ENCODE measurements at places on chromosomes 12 and 14.

DNA sequence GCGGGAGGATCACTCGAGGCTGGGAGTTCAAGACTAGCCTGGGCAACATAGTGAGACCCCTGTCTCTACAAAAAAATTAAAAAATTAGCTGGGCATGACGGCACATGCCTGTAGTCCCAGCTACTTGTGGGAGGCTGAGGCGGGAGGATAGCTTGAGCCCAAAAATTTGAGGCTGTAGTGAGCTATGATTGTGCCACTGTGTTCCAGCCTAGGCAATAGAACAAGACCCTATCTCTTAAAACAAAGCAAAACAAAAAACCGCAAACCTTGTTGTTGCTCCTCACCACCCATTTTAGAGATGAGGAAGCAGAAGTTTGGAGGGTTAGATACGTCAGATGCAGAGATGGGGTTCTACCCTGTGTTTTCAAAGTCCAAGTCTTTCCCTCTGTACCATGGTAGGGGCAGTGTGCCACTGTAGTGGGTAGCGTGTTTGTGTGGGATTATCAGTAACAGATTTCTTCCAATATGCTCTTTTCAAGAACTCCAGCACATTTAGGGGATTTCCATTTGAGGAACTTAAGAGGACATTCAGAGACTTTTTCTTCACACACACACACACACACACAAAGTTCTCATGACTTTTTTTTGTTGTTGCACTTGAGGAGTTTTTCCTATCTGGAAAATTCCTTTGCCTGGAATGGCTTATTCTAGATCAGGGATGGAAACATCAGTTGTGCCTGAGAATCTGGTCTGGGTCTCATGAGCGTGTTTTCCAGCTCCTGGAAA is 186.5 kb downstream of the CHST11 start:
- DNase-seq = no peak

DNA sequence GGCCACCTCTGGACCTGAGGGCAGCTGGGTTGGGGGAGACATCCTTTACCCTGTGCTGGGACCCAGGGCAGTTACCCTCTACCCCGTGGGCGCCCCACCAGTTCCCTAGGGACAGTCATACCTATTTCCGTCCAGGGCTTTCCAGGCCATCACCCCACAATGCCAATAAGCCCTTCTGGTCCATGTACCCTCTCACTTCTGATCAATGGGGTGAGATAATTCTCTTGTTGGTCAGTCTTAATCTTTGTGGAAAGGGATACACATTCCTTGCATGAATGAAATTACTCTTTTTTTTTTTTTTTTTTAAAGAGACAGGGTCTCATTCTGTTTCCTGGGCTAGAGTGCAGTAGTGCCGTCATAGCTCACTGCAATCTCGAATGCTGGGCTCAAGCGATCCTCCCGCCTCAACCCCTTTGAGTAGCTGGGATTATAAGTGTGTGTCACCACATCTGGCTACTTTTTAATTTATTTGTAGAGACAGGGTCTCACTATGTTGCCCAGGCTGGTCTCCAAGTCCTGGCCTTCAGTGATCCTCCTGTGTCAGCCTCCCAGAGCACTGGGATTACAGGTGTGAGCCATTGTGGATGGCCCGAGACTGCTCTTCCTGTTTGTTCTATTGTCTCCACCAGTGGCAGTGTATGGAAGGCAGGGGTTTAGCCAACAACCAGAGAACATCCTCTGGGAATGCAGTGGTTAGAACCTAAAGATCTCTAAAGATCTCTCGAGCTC is 46.3 kb upstream of the STON2 start:
- no peak for DNase-seq

DNA sequence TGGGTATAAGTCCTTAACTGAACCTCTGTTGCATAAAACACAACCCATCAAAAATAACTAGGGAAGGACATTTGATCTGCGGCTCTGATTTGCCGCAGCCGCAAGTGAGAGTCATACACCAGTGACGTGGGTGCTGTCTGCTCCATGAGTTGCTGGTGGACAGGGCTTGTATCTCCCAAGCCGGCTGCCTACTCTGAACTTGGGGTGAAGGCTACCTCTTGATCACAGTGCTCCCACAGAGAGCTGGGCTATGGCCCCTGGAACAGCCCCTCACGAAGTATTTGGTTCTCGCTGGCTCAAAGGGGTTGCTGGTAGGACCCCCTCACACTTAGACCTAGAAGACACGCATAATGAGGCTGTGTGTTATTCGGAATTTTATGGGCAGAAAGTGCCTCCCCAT is 118.8 kb downstream of the TMEM132C start:
- DNase-seq = no peak

GRCh38 chr12:79557690-79558315 is 133.0 kb downstream of the PAWR start:
- no peak for DNase-seq

DNA sequence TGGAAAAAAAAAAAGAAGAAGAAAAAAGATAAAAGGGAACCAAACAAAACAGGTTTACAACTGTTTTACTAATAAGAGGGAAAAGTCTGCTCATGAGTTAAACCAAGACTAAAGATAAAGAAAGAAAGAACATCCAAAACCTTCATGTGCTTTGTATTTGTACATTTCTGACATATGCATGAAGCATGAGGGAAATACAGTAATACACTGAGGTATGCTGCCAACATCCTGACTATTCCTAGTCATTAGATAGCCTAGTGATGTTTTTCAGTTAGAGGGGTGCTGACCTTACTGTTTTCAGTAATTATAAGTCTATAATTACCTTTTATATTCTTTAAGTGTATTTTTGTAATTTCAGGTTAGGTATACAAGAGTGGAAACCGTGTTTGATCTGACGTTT is 793.3 kb downstream of the DIO2 start:
- no peak for DNase-seq

GRCh38 chr12:4992871-4993270 is 50.8 kb upstream of the KCNA5 start:
- no peak for DNase-seq

DNA sequence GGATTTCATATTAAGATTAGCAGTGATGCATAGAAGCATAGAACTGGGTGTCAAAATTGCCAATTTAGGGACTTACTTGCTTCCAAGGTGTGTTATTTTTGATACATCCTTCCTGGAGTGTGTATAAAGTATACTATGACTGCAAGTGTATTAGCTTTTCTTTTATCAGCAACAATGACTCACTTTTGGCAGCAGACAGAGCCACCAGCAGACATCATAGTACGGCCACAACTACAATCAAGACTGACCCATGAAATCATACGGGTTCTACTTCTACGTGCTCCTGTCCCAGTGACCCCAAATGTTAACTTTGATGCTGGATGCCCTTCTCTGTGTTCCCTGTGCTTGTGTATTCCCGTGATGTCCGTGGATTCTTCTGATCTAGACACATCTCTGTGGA is 443.9 kb downstream of the TMEM132D start:
- DNase-seq = no peak

DNA sequence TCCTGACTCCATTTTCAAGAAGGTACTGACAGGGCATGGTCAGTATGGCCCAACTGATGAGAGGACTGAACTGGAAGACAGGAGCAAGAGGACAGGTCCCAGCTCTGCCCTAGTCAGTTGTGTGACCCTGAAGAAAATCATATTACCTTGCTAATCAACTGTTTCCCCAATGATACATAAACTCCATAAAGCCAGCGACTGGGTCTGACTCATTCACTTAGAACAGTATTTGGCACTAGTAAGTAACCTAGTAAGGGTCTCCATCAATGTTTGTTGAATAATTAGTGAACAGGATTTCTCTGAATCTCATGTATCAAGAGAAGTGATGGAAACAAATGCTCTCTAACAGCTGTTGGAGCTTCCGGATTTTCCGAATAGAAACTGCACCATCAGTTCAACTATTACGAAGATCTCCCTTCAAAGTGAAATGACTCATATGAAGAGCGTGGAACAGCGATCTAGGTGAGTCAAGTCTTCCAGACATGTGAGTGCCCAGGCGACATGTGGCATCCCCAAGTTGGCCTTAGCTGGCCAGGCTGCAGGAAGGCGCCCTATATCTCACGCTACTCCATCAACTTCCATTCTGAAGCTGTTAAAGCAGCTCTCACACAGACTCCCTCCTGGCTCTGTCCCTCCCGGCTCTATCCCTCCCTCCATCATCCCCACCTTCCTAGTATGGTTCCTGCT is 94.5 kb downstream of the TTC7B start:
- no peak for DNase-seq

DNA sequence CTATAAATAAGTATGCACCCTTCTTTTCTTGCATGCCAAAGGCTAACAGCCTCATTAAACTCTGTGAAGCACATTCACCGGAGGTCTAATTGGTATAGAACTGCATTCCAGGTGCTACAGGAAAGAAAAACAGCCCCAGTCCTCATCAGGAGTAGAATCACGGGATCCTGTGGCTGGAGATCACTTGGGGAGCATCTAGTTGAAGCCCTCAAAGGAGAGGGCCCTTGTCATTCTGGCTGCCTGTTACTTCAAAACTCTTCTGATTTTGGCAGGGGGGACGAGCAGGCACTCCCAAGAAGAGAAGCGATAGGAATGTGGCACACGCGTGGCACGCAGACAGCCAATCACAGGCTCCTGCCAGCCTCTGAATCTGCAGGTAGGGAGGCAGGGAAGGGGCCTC is 154.4 kb downstream of the TTC7B start:
- no peak for DNase-seq

DNA sequence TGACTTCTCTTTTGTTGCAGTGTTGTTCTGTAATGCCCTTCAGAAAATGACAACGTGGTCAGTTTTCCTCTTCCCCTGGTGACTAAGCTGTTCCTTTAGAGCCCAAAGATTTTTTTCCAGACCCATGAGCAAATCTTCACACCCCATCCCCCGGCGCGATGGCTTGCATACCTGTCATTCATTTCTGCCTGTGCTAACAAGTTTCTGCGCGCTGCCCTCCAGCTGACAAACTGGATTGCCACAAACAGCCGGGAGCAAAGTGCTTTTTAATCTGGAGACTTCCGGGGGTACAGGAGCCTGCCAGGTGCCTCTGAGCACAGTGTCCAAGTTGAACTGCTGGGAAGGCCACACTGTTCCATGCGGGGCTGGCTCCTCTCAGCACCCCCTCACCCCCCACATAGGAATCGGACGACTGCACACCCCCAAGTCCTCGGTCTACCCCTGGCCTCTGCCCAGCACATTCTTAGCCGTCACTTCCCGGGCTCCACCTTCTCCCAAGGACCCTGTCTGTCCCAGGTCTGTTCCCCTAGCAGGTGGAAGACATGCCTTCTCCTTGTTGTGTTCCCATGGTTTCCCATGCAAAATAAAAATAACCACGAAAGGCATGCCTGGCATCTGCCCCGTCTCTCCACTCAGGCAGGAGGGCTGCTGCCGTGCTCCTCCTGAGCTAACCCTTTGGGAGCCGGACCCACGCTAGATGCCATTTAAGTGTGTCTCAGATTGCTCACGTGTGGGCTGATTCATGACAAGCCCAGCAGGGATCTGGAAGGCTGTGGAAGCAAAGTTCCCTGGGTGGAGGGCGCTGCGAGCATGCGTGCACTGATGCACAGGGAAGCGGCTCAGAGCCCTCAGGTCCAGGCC is 14.1 kb downstream of the RILPL1 start:
- peak; percentile 45 for DNase-seq

- peak; percentile 88 for DNase-seq
These were observed 12.4 kb downstream of the FAM181A start for GRCh38 chr14:93939304-93940229.

- DNase-seq = no peak
These were observed 239.0 kb downstream of the SLC16A7 start for GRCh38 chr12:59834659-59835474.

- no peak for DNase-seq
These were observed 74.6 kb downstream of the CIT start for GRCh38 chr12:119802472-119802871.

DNA sequence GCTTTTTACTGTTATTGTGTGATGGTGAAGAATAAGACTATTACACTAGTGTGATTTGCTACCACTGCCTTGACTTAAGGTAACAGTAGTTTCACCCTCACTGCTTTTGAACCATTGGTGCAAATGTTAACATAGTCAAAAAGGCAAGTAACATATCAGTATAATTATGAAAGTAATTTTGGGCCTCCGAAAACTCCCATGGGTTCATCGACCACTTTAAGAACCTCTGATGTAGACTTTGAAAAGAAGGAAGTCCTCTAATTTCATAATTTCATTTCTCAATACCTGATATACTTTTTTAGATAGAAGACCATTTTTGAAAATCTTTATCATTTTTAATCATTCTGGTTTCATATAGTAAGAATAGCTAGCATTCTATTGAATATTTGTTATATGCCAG is 57.7 kb downstream of the ETNK1 start:
- no peak for DNase-seq

DNA sequence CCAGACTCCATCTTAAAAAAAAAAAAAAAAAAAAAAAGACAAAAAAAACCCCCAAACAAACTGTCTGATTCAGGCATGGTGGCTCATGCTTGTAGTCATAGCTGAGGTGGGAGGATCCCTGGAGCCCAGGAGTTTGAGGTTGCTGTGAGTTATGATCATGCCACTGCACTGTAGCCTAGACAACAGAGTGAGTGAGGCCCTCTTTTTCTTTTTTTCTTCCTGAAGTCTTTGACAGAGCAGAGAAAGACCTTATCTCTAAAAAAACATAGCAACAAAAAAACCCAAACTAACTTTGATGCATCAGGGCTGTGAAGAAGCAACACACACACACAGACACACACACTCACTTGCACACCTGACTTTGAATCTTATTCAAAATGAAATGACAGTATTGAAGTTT is 7.7 kb upstream of the AMN1 start:
- DNase-seq = no peak

DNA sequence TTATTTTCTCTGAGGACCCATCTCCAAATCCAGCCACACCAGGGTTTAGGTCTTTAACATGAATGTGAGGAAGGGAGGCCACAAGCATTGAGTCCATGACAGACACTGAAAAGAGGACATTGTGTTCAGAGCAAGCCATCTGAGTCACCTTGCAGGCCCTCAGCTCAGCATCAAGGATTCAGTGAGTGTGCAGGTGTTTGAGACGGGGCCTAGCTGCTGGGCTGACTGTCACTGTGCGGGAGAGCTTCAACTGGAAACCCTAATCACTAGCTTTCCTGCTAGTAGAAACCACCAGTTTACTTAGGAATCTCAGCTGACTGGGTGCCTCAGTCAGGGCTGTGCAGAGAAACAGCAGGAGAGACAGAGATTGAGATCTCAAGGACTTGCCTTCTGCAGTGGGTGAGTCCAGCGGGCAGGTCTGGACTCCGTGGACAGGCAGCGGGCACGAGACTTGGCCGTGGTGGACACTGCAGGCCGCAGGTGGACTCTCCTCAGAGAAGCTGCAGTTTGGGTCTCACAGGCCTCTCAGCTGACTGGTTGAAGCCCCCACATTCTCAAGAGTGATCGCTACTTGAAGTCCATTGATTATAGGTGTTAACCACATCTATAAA is 86.1 kb upstream of the DYNC1H1 start:
- peak; percentile 32 for DNase-seq

DNA sequence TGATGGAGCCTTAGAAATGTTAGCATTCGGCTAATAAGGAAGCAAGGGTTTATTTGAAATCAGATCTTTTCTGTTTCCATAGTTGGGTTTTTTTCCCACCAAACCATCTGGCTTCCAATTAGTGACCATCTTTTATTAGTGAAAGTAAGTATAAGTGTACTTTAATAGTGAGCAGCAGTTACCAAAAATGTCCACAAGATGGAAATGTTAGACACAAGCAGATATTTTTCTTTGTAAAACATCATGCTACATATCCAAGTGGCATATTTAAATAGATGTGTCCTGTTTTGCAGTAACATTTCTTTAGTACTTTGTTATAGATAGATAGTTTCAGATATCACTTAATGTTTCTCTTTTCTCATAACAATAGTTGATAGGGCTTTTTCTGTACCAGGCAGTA is 28.8 kb downstream of the YEATS4 start:
- no peak for DNase-seq

Measured in pancreas (tissue), 10 donors.